ENCODE measurements at places on chromosomes 2 and 18.
A peak's percentile ranks its signal among the peaks of the same experiment; 100 is the strongest.

- no peak for DNase-seq
Observed at GRCh38 chr2:70362661-70363060, 60.8 kb upstream of the FAM136A start.

DNA sequence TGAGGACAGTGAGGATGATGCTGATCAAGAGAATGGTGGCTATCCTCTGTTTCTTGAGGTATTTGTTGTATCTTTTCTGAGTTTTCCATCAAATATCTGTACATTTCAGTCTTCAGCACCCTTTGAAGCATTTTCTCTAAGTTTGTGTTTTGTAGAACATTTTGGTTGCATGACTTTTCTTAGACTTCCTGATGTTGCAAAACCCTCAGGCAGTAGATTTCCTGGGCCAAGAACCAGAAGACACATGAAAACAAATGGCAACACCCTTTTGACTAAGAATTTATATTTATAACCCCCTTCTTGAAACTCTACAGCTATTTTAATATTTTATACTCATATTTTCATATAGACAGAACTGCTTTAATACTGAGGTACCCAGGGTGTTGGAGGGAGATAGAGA lies 16.2 kb downstream of the HNMT start:
- DNase-seq: no peak

- no peak for DNase-seq
Observed at GRCh38 chr2:133838642-133839365, 270.5 kb upstream of the NCKAP5 start.

GRCh38 chr18:45839414-45840395 lies 14.2 kb downstream of the SIGLEC15 start:
- DNase-seq: no peak

DNA sequence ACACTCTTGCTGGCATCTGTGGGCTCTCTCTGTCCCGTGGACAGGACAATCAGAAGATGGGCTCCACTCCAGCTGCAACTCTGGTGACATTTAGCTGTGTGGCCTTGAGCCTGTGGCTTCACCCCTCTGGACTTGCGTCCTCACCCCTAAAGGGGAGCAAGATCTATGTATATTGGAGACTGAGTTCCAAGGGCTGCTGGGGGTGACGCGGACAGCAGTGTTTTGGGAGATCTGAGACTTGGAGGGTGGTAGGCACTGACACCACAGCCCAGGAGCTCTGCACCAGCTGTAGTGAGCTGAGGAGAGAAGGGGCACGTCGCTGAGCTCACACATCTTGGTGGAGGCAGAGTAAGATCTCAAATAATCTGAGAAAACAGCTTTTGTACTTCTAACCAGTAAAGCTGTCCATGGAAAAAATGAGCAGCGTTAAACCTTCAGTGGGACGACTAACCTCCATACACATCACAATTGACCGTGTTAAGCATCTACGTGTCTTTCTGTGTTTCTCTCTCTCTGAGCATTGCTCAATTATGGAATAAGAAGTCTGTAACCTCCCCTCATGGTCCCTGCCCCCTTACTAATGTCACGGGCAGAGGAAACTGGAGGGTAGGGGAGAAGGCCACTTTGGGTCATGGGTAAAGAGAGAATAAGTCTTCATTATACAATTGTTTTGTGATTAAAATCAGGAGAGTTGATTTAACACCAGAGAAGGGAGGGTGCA lies 85.8 kb downstream of the SH3RF3 start:
- no peak for DNase-seq

- no peak for DNase-seq
Observed at GRCh38 chr18:77444385-77444784, 194.7 kb downstream of the GALR1 start.

DNA sequence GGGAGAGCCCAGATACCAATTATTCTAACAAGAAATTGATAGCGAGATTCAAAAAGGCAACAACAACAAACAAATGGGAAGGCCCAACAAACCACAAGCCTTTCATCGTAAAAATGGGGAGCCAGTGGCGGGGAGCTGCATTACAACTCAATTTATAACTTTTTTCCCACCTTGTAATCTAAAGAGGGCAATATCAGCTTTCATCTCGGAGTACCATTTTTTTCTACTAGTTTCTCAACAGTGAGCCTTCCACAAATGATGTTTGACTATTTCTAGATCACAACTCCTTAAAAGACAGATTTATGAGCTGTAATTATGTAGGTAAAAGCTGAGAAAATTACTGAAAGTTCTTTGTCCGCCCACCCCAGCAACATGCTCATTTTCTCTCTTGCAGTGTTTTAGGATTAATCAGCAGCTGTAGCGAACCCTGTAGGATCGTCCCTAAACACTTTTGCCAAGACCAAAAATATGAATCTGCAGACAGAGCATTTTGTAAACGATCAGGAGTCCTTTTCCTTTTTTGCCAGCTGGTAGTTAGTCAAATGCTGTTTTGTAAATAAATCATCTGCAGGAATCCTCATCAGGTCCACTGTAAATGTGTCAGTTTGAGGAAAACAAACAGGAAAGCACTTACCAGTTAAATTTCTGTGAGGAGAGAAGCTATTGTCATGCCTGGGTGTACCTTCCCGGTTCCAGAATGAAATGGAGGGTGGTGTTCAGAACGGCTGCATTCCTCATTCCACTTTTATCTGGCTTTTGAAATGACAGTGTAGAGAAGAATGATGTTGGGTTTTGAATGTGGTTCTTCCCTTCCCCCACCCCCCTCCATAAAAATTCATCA lies 53.2 kb downstream of the EEF1B2 start:
- DNase-seq: no peak

DNA sequence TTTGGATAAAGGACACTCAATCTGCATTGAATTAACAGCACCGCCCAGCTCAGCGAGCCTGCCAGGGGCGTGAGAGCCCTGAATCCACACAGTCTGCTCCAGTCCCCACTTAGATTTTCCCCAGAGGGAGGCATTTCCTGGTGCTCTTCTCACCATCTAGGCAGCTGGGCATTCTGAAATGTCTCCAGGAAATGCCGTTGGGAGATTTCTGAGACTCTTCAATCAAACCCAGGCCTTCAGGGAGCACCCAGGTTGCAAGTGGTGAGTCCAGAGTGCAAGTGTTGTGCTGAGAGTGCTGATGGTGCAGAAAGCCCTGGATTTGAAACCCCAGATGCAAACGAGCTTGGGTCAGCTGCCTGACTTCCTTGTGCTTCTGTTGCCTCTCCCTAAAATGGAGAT lies 23.4 kb upstream of the TMEM37 start:
- DNase-seq: no peak

- no peak for DNase-seq
Observed at GRCh38 chr2:148781544-148781943, 93.5 kb upstream of the KIF5C start.

DNA sequence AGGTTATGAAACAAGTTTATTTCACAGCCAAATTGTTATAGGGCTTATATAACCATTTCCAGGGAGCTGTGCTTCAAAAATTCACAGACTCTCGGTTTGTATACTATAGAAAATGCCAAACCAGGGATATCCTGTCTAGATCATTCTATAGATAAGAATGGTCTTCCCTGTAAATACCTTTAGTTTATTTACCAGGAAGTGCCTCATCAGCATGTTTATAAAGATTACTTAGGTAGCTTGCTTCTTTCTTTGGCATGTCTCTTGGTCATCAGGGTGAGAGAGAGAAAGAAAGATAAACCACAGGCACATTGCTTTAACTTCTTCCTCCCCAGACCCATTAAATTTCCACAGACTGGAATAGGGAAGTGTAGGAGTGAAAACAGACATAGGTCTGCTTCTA lies 439.4 kb downstream of the SPAG16 start:
- DNase-seq: no peak

DNA sequence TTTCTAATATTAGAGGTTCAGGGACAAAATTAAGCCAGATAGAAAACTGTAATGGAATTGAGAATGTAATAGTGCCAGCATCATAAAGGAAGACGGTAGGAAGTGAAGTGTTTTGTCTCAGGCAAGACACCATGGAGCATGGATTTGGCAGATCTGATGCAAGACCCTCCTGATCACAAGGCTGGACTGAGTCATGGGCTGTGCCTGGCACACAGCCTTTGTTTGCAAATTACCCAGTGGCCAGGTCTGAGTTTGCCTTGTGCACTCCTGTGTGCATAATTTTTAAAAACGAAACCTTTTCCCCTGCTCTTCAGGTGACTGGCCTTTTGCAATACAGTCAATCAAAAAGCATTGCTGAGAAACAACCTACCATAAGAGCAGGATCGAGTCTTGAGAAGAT lies 2.0 kb upstream of the UPP2 start:
- DNase-seq: no peak

DNA sequence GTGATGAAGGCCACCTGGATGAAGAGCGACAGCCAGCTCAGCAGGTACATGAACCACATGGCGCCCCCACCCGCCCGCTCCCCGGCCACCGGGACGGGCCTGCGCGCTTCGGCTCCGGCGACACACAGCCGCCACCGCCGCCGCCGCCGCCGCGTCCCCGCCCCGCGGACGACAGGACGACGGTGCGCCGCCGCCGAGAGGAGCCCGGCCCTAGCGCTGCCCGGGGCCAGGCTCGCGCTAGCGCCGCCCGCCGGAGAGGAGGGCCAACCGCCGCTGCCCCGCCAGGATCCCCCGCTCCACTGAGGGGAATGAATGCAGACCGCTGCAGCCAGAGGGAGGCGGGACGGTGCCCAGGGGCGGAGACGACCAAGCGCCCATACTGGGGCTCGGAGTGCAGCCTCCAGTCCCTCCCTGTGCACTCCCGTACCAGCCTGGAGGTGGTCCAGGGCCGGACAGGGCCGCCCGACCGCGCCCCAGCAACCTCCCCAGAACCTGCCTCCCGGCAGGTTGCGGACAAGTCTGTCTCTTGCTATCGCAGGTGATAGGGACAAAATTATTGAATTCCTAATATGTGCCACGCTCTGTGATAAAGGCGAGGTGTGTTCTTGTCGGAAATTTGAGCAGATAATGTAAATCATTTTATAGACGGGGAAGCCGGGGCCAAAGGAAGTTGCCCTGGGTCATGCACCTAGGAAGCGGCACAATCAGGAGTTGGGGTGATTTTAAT lies at the start of gene TEX261:
TSS of gene TEX261 (minus strand) at position 175 of the 727 bp plus-strand sequence. CDS start at position 59, 116 bp downstream.
- peak; percentile 89 for DNase-seq

GRCh38 chr2:174731546-174731945 lies 32.7 kb downstream of the CHRNA1 start:
- DNase-seq: no peak

GRCh38 chr2:50346629-50347357 lies 685.1 kb downstream of the NRXN1 start:
- no peak for DNase-seq

- no peak for DNase-seq
Observed at GRCh38 chr2:42808301-42808700, 15.9 kb upstream of the HAAO start.

- DNase-seq: no peak
Observed at GRCh38 chr18:50313031-50313607, 25.6 kb upstream of the CXXC1 start.

DNA sequence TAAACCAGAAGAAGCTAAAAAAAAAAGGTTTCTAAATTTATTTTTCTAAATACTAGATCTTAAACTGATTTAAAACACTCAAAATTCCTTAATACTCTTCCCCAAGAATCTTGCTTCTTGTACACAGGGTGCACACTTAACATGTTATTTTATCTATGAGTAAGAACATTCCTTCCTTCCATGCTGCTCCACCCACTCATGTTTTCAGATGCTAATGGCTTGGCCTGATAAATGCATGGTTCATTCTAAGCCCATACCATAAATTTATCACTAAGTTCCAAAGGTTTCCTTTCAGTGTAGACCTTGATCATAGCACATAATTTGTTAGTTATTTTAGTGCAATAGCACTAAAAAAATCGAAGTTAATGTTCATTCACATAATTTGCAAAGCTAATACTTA lies 8.1 kb downstream of the FBXO48 start:
- DNase-seq: no peak

- DNase-seq: no peak
Observed at GRCh38 chr18:76571689-76572088, 76.6 kb upstream of the ZNF516 start.

DNA sequence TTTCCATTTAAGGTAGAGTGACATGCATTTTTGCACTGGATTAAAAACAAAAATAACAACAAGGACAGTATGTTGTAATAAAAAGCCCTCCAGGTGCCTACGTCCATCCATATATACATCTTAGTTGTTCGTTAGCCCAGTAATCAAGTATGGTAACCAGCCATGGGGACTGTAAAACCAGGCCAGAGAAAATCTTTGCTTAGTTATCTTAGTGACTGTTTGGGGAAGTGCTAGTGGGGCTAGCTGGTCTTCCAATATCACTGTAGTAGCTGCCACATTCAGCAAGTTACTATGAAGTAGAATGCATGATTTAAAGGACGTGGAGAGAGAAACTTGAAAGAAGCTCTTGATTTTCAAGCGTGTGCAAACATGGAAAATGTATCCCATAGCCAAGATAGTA lies 95.9 kb upstream of the STON1 start:
- no peak for DNase-seq

DNA sequence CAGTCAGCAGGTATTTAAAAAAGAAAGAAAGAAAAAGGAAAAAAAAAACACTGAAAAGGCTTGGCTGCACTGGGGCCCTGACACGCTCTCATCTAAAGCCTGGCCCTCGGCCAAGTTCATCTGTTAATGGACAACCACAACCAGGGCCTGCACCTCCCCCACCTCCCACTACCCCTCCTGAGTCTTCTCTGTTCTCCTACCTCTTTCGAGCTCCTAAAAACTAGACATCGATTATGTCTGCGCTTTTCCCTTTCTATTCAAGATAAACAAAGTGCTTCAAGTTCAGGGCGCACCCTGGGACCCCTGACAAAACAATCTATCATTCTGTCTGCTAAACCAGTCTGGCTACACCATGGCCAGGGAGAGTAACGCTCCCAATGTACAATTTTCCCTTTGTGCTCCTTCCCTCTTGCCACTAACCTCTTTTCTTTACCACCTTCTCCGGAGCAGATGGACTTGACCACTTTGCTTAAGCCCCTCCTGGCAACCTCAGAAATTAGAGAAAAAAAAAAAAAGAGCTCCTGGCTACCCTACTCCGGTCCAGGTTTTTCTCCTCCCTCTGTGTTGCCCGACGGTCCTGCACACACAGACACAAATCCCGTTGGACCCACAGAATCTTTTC lies 22.7 kb downstream of the BCL11A start:
- no peak for DNase-seq

- peak; percentile 18 for DNase-seq
Observed at GRCh38 chr18:35158728-35159450, 81.9 kb upstream of the ZNF397 start.

- no peak for DNase-seq
Observed at GRCh38 chr2:161306919-161307318, 1.3 kb upstream of the PSMD14 start.

- no peak for DNase-seq
Observed at GRCh38 chr2:70663411-70663810, 104.6 kb downstream of the ADD2 start.

DNA sequence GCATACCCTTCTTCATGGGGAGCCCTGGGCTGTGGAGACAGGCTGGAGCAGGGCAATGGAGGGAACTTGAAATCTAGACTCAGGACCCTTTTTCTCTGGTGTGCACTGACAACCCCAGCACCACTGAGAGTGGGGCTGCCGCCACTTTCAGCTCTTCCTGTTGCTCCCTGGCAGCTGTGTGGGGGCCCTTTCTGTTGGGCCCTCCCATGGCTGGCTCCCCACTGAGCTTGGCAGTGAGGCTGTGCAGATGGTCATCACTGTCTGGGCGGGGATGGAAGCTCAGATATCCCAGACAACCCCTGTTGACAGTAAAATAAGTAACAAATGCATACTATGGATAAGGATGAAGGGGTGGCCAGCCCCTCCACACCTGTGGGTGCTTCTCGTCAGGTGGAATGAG lies 6.7 kb downstream of the MYO7B start:
- no peak for DNase-seq

Measured in activated naive CD4-positive, alpha-beta T cell treated with anti-CD3 and anti-CD28 coated beads, Interleukin-2, amount 50 U/mL, for 72 hours (primary cell).